ENCODE measurements at places on chromosomes 2 and 18.

DNA sequence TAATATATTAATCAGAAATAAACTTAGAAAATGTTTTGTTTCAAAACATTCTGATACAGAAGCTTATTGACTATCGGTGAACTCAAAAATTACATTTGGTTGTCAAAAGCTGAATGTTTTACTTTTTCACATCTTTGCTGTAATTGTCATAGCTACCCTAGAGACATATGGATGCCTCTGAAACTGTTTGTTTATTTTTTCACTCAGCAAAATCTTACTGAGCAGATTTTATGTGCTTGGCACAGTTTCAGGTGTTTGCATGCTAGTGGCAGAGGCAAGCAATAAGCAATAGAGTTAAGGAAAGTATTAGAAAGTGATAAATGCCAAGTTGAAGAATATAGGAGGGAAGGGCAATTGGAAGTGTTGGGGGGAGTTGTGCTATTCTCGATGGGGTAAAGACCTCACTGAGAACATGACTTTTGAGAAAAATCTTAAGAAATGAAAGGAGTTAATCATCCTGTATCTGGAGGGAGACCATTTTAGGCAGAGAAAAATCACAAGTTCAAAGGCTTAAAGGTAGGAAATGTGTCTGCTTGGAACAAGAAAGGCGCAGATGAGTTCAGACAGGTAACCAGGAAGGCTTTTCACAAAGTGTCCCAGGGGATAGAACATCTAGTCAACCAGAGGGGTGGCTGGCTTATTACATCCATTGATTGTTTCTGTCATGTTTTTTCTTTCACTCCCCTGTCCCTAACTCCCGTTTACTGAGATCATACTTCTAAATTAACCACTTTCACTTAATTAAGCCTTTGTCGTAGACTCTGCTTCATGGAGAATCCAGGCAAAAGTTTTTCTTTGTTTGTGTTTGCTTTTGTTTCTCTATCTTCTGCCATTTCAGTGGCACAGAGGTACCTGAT, 27.2 kb upstream of the COBLL1 start:
- DNase-seq: no peak

- no peak for DNase-seq
Observed at GRCh38 chr2:183179156-183179555, 54.9 kb downstream of the NUP35 start.

DNA sequence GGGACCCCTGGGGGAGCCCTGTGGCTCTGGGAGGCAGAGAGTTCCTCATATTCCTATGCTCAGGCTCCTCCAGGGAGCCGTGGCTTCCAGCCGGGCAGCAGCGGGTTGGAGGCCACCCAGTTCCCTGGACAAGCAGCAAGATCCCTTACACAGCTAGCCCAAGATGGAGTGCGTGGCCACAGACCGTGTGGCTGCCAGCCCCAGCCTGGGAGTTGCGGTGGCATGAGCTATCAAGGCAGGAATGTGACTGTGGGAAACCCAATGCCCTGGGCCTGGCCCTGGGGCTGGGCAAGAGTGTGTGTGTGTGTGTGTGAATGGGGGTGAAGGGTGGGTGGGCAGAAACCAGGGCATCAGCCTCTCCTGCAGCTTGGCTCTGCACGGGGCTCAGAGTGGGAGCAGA, 130.5 kb downstream of the DYSF start:
- DNase-seq: no peak

- no peak for DNase-seq
Observed at GRCh38 chr2:230614913-230615332, 97.7 kb upstream of the CAB39 start.

DNA sequence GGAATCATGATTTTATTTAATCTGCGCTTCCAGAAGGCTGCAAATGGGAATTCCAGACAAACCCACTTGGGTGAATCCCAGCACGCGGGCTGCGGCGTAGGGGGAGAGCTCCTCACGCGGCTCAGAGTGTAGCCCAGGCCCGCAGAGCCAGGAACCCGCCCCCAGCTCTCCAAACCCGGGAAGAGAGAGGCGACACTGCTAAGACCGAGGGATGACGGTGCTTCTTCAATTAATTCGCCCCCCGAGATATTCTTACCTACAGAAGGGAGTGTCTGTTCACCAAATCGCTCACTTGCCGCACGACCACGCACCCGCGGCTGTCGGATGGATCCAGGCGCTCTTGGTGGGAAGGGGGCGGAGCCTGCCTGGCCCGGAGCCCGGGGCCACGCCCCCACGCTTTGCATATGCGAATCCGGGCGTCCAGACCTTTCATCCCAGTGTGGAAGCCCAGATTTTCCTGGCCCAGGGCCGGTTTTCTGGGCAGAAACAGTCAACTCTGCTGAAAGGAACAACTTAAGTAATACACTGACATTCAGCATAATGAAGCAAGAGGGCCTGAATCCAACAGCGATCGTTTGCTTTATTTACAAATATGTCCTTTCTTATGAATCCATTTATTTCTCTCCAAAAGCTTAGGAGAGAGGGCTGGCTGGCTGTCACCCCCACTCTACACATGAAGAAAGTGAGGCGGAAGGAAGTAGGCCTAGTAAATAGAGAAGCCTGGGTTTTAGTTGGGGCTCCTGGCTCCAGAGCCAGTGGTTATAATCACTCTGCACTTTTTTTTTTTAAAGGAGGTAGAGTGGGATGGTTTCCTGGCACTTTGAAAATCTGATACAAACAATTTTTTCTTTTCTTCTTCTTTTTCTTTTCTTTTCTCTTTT, at the start of gene SLC19A3:
Gene SLC19A3, minus strand, starts transcription at position 342 of the 881 bp plus-strand sequence. CDS start 15,710 bp downstream, outside the sequence.
- no peak for DNase-seq

Data from stimulated activated CD4-positive, alpha-beta T cell treated with anti-CD3 and anti-CD28 coated beads, Interleukin-1b, Interleukin-23, amount 100 ng/mL, for 1 hour (primary cell).